Activated CD8-positive, alpha-beta T cell treated with anti-CD3 and anti-CD28 coated beads, Interleukin-2, amount 10 ng/mL, durations not matched to agents 7 days and 5 days (primary cell): ENCODE measurements at places on chromosomes 2 and 18.

DNA sequence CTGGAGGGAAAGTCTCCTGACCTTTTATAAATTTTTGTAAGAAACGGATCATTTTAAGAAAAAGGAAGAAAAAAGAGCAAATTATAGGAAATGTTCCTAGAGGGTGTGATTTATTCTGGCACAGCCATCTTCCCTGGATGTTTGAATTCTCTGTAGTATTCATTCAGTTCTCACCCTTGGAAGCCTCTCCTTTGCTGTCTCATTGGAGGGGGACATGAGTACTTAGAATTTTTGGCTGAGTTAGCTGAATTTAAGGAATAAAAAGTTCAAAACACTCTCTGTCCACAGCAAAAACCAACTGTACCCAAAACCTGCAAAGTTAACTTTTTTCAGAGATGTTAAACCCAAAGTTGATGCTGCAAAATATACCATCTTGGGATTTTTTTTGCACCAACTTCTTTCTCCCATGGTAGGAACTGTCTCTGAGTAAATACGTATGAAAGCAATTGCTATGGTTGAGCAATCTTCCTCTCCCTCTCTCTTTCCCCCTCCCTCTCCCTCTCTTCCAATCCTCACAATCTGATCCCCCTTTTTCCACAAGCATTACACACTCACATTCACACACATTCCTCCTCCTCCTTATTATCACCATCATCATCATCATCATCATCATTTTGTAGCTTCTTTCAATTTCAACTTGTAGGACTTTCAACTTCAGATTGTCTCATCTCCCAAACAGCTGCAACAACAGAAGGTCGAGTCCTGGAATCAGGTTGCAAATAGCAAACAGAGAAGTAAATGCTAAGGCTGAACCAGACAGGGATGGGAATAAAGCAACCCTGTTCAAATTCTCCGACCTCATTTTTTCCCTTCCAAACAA lies 183.7 kb downstream of the GFPT1 start:
- peaks cover 16% of the 10 kb centered on the region for H3K27me3 ChIP-seq
- no peak overlapping the region for H3K4me3 ChIP-seq
- no peak for DNase-seq
- no peaks in the 10 kb centered on the region for H3K4me1 ChIP-seq

- H3K27ac ChIP-seq, result no peak overlapping the region
- DNase-seq, result no peak
- H3K36me3 ChIP-seq, result peaks cover 31% of the 10 kb centered on the region
- H3K4me1 ChIP-seq, result peaks cover 13% of the 10 kb centered on the region
Observed at GRCh38 chr2:74856599-74856998, 22.7 kb downstream of the HK2 start.

GRCh38 chr2:227052879-227053278 lies 111.1 kb downstream of the COL4A4 start:
- H3K36me3 ChIP-seq, result no peaks in the 10 kb centered on the region
- no peaks in the 10 kb centered on the region for H3K4me1 ChIP-seq
- no peak overlapping the region for H3K4me3 ChIP-seq
- peaks cover 8% of the 10 kb centered on the region for H3K27me3 ChIP-seq
- no peak for DNase-seq
- no peak overlapping the region for H3K27ac ChIP-seq

GRCh38 chr2:216094701-216095100 lies 13.0 kb downstream of the TMEM169 start:
- H3K4me1 ChIP-seq, result peaks cover 15% of the 10 kb centered on the region
- no peak overlapping the region for H3K27ac ChIP-seq

- H3K4me1 ChIP-seq, result no peaks in the 10 kb centered on the region
- no peak overlapping the region for H3K27ac ChIP-seq
- no peaks in the 10 kb centered on the region for H3K36me3 ChIP-seq
- no peaks in the 10 kb centered on the region for H3K27me3 ChIP-seq
- no peak for DNase-seq
Observed at GRCh38 chr2:146214394-146214929, 1630.4 kb upstream of the ACVR2A start.

- no peaks in the 10 kb centered on the region for H3K4me1 ChIP-seq
- no peaks in the 10 kb centered on the region for H3K27me3 ChIP-seq
- DNase-seq, result no peak
- H3K36me3 ChIP-seq, result peaks cover 6% of the 10 kb centered on the region
Observed at GRCh38 chr2:72765997-72766609, 59.7 kb downstream of the EXOC6B start.

DNA sequence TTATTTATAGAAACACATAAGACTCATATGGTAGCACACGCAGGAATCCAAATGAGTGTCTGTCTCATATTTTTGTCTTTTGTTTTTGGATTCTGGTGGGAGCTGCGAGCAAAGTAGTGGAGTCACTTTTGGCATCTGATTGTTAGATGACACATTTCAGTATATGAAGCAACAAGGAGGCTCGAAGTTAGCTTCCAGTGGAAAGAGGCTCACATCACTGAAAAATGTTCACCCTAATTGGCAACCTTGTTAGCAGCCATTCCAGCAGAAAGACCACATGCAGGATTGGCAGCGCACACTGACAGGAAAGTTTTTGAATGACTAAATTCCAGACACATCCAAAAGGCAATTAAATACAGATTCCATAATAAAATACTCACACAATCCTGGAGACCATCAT lies 87.4 kb downstream of the MYT1L start:
- DNase-seq, result no peak
- no peaks in the 10 kb centered on the region for H3K36me3 ChIP-seq
- H3K4me3 ChIP-seq, result no peak overlapping the region
- no peaks in the 10 kb centered on the region for H3K27me3 ChIP-seq
- H3K4me1 ChIP-seq, result no peaks in the 10 kb centered on the region

DNA sequence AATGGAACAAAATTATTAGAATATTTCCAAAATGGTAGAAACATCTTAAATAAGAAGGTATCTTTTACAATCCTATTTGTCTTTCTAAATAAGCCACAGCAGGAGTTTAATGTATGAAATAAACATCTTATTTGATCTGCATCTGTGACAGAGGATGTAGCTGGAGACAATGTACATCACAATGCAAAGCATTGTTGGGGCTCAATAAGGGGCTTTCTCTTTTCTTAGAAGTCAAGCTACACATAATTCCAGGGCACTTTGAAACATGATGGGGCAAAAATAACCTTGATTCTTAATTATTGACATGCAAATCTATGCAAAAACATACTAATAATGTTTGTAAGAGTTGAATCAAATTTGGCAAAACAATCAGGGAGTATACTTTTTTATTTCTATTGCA lies 255.1 kb downstream of the DSC3 start:
- no peak overlapping the region for H3K27ac ChIP-seq
- no peak overlapping the region for H3K4me3 ChIP-seq
- H3K36me3 ChIP-seq, result no peaks in the 10 kb centered on the region
- no peaks in the 10 kb centered on the region for H3K27me3 ChIP-seq
- H3K4me1 ChIP-seq, result no peaks in the 10 kb centered on the region

GRCh38 chr18:79765491-79766245 lies 32.1 kb upstream of the KCNG2 start:
- H3K4me1 ChIP-seq, result peaks cover 2% of the 10 kb centered on the region
- DNase-seq, result no peak
- peaks cover 9% of the 10 kb centered on the region for H3K27me3 ChIP-seq

DNA sequence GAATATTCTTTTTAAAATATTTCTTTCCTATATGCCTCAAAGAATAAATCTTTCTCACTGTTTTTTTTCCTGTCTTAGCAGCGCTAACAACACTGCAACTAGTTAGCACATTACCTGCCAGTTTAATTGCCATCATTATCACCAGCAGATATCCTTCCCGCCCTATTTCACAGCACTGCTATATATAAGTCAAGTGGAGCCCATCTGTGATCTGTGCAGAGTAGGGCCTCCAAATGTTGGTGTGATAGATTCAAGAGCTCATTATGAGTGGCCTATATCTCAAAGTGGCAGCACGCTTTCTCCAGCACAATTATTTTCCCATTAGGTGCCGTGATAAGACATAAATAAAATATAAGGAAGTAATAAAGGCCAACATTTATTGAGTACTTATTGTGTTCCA lies 19.8 kb upstream of the RGPD4 start:
- H3K36me3 ChIP-seq, result no peaks in the 10 kb centered on the region
- H3K4me1 ChIP-seq, result no peaks in the 10 kb centered on the region
- no peak overlapping the region for H3K27ac ChIP-seq
- H3K4me3 ChIP-seq, result no peak overlapping the region

GRCh38 chr18:74114116-74114515 lies 33.5 kb downstream of the FBXO15 start:
- H3K36me3 ChIP-seq, result no peaks in the 10 kb centered on the region
- no peak overlapping the region for H3K27ac ChIP-seq
- no peak overlapping the region for H3K4me3 ChIP-seq
- H3K4me1 ChIP-seq, result peaks cover 19% of the 10 kb centered on the region
- H3K27me3 ChIP-seq, result no peaks in the 10 kb centered on the region
- DNase-seq, result no peak

DNA sequence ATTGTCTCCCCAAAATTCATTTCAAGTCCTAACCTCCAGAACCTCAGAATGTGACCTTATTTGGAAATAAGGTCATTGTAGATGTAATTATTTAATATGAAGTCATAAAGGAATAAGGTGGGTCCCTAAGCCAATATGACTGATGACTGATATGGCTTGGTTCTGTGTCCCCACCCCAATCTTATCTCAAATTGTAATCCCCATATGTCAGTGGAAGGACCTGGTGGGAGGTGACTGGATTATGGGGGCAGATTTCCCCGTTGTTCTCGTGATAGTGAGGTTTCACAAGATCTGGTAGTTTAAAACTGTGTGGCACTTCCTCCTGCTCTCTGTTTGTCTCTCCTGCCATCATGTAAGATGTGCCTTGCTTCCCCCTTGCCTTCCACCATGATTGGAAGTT lies 43.0 kb upstream of the BCL11A start:
- no peak overlapping the region for H3K4me3 ChIP-seq
- DNase-seq, result no peak
- H3K4me1 ChIP-seq, result no peaks in the 10 kb centered on the region
- H3K36me3 ChIP-seq, result no peaks in the 10 kb centered on the region

DNA sequence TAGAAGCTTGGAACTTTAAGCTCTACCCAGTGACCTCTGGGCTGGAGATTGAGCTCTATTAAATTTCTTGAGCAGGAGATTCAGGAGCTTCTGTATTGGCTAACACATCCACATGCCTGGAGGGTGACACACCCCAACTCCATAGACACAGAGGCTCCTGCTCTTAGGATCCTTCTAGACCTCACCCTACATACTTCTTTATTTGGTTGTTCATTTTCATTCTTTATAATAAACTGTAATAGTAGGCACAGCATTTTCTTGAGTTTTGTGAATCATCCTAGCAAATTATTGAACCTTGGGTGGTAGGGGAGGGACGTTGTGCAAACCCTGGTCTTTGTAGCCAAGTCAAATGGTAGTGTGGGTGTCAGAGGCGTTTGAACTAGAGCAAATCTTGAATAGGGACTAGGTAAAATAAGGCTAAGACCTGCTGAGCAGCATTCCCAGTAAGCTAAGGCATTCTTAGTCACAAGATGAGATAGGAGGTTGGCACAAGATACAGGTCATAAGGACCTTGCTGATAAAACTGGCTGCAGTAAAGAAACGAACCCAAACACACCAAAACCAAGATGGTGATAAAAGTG lies 323.8 kb upstream of the GALNT5 start:
- no peaks in the 10 kb centered on the region for H3K36me3 ChIP-seq
- H3K4me1 ChIP-seq, result no peaks in the 10 kb centered on the region
- no peak for DNase-seq

DNA sequence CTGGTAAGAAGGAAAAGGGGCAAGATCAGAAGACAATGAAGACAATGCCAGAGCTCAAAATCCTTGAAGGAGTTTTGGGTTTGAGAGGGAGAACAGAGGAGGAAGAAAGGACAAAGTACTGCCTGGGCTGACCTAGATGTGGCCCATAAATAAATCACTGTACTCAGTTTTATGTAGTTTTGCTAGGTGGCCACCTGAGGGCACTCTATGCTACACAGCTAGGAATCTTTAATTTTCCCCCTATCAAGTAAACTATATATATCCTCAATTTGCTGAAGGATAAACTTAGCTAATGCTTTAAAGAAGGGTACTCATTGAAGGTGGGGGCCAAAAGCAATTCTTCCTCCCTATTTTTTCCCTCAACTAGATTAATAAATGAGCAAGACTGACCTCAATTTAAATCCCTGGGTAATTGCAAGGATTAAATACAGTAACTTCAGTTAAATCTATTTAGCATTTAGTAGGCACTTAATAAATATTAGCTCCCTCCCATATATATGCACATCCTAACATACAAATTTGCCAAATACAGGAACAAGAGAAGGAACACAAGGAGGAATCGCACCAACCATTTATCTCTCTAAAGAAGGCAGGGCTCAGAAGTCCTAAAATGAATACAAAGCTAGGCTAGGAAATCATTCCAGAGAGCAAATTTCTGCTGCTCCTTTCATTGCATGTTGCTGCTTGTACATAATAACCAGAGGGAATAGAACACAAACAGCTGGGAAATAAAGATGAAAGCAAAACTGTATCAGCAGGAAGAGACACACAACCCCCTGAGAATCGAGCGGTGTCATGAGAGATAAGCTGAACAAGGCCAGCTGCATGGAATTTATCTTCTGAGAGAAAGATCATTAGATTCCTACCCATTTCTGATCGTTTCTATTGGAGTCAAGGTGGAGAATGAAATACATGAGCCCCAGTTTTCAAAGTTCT lies 540.1 kb downstream of the NRXN1 start:
- DNase-seq, result peak; percentile 26
- H3K36me3 ChIP-seq, result no peaks in the 10 kb centered on the region
- no peaks in the 10 kb centered on the region for H3K27me3 ChIP-seq
- H3K27ac ChIP-seq, result no peak overlapping the region

DNA sequence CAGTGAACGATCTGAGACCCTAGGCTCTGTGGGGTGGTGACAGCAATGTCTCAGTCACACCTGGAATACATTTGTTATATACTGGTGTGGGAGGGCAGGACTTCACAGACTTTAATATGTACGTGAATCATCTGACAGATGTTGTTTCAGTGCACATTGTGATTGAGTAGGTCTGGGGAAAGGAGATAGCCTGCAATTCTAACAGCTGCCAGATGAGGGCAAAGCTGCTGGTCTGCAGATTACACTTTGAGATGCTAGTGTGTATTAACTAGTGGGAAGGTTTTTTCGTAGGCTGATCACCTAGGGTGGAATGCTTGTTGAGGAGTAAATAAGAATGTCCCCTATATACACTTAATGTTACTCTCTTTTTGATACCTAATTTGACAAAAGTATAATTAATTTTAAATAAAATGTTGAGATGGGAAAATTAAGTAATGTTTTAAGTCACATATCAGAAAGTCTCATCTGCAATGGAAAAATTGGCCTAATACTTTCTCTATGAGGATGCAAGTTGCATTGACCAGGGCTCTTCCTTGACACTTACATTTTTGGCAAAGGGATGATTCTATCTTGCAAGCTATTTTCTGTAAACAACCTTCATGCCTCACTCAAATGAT lies 496.9 kb upstream of the HNMT start:
- peak; percentile 27 for DNase-seq
- H3K27ac ChIP-seq, result no peak overlapping the region
- no peaks in the 10 kb centered on the region for H3K36me3 ChIP-seq
- no peak overlapping the region for H3K4me3 ChIP-seq
